Stimulated activated CD4-positive, alpha-beta T cell treated with anti-CD3 and anti-CD28 coated beads, Interleukin-2, amount 100 ng/mL, for 48 hours (primary cell): ENCODE measurements at places on chromosomes 2 and 18.

GRCh38 chr2:28539118-28539541, 43.3 kb downstream of the PLB1 start:
- no peak for DNase-seq

GRCh38 chr18:46946656-46947282, 29.4 kb downstream of the KATNAL2 start:
- DNase-seq = peak; percentile 50

- no peak for DNase-seq
Measured at GRCh38 chr18:48898521-48898920, 52.2 kb downstream of the SMAD7 start.

DNA sequence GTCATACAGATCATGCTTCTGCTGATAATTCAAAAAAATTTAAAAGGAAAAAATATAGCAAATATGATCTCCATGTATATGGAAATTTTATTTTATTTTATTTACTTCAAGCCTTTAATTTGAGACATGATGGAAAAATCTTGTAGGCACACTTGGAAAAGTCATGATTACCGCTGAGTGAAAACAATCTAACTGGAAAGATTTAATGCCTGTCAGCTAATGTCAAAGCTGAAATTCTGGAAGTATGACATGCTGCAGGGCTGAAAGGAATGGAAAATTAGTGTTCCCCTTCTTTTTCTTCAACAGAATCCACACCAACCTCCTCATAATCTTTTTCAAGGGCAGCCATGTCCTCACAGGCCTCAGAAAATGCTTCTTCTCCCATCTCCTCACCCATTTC, 58.2 kb downstream of the RPRM start:
- DNase-seq = no peak

DNA sequence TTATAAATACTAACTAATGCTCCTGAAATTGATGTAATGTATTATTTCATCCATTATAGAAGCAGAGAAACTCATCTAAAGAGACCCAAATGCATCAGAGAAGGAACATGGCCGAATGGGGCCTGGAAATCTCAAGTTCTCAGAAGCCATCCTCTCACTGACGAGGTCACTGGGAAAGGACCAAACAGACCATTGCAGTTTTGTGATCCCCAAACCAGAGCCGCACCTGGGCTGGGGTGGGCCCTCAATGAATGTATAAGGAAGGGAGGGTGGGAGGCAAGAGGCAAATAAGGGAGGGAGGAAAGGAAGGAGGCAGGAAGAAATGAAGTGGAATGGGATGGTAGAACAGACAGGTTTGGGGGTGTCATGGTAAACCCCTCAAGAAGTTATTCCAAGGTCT, 245.3 kb upstream of the ID2 start:
- no peak for DNase-seq
